Activated T-helper 1 cell treated with anti-CD3 and anti-CD28 coated beads, Interleukin-2, amount 50 U/mL, for 16 hours (primary cell): ENCODE measurements at places on chromosomes 2 and 18.

GRCh38 chr2:222946700-222947287 is 86.0 kb downstream of the ACSL3 start:
- no peak for DNase-seq

DNA sequence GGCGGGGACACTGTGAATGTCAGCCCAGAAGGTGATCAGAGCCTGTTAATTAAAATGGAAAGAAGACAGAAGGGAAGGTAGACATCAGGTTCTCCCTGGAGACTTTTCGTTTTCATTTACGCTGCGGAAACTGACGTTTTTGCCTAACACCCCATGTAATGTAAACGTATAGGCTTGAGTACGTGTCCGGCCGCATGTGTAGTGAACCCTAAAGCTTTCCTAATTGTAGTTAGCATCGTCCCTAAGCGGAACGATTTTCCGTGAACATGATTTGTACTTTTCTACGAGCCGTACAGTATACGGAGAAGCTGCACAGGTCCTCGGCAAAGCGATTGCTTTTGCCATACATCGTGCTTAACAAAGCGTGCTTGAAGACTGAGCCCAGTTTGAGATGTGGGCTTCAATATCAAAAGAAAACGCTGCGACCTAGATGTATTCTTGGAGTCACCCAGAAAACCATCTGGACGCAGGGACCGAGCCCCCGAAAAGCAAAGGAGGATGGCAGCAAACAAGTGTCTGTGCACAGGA is 284 bp downstream of the TIMM21 start:
- no peak for DNase-seq

GRCh38 chr18:12639990-12640880 is 17.7 kb downstream of the SPIRE1 start:
- DNase-seq = no peak

GRCh38 chr2:72077702-72078169 is 69.9 kb downstream of the CYP26B1 start:
- DNase-seq = no peak

DNA sequence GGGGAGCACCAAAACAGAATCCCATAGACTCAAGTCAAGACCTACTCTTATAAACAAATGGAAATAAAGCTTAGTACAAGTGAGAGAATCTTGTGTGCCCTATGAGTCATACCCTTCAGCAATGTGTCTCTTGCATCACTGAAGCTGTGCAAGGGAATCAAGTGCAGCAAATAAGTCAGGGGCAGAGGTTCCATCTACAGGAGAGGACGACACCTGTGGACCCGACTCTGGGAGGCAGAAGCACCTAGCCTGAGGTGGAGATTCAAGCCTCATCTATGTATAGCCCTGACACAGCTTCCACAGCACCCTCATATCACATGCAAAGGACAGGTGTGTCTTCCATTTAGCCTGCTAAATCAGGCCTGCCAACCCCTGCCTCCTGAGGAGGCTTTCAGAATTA is 298.2 kb downstream of the CNTNAP5 start:
- no peak for DNase-seq

- no peak for DNase-seq
Observed at GRCh38 chr2:46136953-46137352, 160.3 kb upstream of the EPAS1 start.

GRCh38 chr18:26438980-26439379 is 109.4 kb downstream of the KCTD1 start:
- no peak for DNase-seq
